ENCODE measurements at places on chromosomes 16 and 17.

- DNase-seq, result no peak
Measured at GRCh38 chr17:8447799-8448198, 12.1 kb downstream of the NDEL1 start.

DNA sequence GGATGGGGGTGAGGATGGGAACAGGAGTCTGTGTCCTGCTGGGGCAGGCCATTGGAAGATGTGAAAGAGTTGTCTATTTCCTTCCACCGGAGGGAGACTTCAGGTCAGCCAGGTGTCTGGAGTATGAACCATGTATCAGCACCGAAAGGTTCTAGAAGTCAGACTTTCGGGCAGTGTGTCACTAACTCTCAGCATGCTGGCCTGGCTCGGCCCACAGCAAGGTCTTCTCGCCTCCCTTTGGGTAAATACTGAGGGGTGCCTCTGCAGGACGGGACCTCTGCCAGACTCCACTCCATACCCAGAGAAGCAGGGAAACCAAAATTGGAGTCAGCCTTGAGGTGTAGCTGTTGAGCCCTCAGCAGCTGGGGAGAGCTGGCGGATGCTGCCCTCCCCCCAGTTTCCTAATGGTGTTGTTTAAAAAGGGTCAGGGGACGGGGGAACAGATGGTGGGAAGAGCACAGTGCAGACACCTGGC lies 507 bp downstream of the CIITA start:
- no peak for DNase-seq

DNA sequence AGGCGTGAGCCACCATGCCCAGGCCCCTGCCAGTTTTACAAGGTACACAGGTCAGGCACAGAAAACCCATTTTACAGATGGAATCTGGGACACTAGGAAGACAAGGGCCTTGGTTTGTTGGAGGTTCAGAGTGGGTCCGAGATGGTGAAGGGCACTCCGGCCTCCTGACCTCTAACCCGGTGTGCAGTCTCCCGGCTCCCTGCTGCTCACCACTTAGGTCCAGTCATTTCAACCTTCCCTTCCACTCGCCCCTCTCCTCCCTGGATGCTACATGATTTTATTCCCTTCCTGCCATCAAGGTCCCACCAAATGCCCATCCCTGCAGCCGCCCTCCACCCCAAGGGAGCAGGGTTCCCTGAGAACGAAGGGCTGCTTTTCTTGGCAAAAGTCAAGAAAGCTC lies 8.7 kb downstream of the ITGAX start:
- no peak for DNase-seq

- DNase-seq, result no peak
Measured at GRCh38 chr16:67932462-67932840, 789 bp upstream of the CTRL start.

DNA sequence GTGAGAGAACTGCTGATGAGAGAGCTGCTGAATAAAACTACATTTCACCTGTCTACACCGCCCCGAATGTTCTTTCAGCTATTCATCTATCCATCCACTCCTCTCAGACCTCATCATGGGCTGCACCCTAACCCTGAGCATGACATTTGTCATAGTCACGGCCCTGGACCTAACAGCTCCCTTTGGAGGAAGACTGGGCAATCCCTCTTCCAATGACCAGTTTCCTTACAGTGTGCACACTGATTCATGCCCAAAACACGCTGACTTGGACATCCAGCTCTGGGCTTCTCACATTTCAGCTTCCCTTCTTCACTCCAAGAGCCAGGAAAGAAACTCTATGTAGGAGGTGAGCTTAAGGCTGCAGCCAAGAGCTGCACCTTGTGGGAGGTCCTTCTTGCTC lies 41.8 kb upstream of the ARL4D start:
- no peak for DNase-seq

GRCh38 chr16:86200722-86201121 lies 301.8 kb downstream of the IRF8 start:
- DNase-seq, result no peak

GRCh38 chr17:72922219-72922618 lies 170.3 kb downstream of the SLC39A11 start:
- DNase-seq, result no peak

GRCh38 chr17:4482338-4483011 lies 16.2 kb upstream of the SPNS2 start:
- DNase-seq, result no peak

DNA sequence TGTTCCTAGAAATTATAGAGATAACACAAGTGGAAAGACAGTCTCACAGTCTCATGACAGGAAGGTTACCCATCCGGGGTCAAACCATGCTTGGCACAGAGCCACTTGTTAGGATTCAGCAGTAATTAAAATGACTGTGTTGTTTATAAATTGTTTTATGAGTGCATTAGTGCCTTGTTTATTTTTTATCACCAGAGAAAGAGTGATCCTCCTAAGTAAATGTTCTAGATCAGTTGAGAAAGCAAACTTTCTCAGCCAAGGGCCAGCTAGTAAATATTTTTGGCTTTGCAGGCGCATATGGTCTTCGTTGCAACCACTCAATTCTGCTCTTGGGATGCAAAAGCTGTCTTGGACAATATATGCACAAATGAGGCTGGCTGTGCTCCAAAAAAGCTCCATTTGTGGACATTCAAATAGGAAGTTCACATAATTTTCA lies 253.9 kb upstream of the CACNG5 start:
- no peak for DNase-seq

- DNase-seq, result no peak
Measured at GRCh38 chr16:89444728-89445127, 45.6 kb downstream of the ANKRD11 start.

- DNase-seq, result no peak
Measured at GRCh38 chr16:21598206-21598605, 1.2 kb upstream of the METTL9 start.

GRCh38 chr17:1108765-1109605 lies 70.8 kb downstream of the ABR start:
- peak; percentile 40 for DNase-seq

DNA sequence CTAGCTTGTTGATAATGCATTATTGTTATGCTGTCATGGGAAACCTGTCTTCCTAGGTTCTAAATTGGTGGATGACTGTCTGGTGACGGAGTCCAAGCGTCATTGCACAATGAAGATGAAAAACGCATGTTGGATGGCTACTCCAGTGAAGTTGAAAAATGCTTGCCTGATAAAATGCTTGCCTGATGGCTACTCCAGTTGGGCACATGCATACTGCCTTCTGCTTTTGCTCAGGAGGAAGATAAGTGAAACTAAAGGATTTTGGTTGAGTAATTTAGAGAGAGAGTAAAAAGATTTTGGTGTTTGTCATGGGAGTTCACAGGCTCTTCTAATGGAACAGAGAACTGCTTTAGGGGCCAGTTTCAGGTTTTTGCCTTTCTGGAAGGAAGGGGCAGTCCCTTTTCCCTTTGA lies 118.6 kb downstream of the PRKCA start:
- no peak for DNase-seq

- DNase-seq, result no peak
Measured at GRCh38 chr17:33521784-33522183, 228.7 kb upstream of the ASIC2 start.

DNA sequence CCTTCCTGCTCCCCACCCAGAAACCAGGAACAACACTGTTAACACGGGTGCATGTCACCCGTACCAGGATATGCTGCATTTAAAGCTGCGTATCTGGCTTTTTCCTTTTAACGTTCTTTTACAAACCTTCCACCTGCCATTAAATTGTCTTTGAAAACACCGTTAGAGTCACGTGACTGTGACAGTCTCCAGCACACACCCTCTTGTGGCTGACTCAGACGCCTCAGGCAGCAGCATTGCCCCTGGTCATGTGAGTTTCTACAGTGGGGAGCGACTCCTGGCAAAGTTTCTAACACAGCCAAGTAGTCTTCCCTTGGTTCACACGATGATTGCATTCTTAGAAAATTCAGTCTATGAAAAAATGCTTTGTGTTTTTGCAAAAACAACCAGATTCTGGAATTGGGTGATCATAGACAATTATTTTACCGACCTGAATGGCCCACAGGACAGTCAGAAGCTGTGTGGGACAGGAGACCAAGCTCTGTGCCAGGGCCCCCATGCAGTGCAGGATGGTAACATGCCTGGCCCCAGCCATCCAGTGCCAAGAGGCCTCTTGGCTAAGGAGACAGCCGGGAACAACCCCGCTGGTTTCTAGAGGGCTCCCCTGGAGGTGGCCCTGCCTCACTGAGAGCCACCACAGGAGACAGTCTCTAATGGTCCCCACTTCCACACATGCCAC lies 199.1 kb downstream of the KATNIP start:
- DNase-seq, result peak; percentile 3

DNA sequence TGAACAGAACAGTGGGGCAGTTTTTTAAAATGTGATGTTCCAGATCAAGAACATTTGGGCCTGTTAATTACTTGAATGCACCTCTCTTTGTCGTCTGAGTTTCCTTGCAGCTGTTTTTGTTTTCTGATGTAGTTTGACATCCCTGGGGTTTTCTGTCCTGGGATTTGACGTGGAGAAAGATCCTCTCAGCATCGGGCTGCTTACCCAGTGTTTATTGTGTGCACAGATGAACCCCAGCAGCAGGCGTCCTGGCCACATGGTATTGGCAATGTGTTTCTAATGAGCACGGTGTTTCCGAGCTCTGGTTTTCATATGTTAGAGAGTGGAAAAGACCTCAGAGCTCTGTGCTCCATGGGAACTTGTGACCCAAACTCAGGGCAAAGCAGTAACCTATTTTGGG lies 191.1 kb upstream of the IRX3 start:
- DNase-seq, result no peak

DNA sequence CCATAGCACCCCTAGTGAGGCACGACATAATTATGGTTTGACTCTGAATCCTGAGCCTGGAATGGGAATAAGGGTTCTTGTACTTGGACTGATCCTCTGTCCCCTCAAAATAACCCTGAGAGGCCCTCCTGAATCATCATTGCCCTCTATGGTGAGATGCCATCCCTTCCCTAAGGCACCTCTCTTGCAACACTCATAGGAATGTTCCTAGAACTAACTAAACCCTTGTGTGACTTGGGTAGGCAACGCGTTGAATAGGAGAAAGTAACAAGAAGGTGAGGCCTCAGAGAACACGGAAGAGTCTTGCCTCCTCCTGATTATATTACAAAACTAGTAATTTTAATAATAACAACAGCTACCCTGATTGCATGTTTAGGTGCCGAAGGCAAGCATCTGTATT lies 189.1 kb upstream of the ANKFN1 start:
- DNase-seq, result no peak

GRCh38 chr16:53631236-53632025 lies 72.2 kb downstream of the RPGRIP1L start:
- DNase-seq, result no peak

- no peak for DNase-seq
Measured at GRCh38 chr16:85998171-85998867, 99.4 kb downstream of the IRF8 start.

DNA sequence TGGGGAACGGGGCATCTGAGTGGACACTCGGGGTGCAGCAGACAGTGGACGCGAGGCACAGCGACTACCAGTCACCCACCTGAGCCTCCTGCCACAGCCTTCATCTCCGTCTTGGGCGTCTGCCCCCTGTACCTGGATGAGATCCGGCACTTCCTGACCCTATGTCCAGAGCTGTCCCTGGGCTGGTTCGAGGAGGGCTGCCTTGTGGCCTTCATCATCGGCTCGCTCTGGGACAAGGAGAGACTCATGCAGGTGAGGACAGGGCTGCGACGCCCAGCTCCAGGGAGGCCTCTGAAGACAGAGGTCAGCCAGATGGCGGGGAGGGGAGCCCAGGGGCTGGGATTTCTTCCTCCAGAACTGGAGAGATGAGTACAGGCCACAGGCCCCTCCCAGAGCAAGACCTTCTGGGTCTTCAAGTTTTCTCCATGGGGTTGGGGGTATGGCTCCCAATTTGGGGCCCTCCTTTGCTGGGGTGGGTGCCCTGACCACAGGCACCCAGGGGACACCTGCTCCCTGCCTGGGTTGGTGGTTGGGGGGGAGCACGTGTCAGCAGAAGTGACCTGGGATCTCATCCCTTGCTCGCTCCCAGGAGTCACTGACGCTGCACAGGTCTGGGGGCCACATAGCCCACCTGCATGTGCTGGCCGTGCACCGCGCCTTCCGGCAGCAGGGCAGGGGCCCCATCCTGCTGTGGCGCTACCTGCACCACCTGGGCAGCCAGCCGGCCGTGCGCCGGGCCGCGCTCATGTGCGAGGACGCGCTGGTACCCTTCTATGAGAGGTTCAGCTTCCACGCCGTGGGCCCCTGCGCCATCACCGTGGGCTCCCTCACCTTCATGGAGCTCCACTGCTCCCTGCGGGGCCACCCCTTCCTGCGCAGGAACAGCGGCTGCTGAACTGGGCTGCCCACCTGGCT lies 1.9 kb downstream of the AANAT start:
- DNase-seq, result no peak

- DNase-seq, result no peak
Measured at GRCh38 chr17:41676058-41676419, 12.6 kb upstream of the EIF1 start.

DNA sequence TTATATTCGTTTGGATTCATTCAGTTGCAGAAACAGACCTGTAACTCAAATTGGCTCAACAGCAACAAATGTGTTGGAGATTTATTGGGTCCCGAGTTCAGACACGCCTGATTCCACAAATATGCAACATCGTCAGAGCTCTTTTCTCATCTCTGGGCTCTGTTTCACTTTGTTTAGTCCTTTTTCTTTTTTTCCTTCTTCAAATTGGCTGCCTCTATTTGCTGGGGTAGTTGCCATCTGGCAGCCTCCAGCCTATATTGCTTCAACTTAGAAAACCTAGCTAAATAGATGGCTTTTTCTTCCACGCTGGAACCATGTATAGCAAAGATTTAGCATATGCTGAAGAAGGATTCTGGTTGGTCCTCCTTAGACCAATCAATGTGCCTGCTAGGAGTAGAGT lies 398.5 kb downstream of the RBFOX1 start:
- no peak for DNase-seq

DNA sequence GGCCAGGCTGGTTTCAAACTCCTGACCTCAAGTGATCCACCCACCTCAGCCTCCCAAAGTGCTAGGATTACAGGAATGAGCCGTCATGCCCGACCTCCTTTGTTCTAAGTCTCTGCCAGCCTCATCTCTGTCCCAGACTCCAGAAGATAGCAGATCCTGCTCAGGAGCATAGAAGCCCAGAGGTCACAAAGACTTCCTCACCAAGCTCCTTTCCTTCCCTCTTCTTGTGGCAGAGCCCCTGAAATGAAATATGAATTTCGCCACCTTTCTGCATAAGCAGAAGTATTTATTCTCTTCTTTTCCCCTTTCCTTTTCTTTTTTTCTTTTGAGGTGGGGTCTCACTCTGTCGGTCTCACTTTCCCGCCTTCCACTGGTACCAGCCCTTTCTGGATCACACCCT lies 11.5 kb upstream of the PIPOX start:
- no peak for DNase-seq

DNA sequence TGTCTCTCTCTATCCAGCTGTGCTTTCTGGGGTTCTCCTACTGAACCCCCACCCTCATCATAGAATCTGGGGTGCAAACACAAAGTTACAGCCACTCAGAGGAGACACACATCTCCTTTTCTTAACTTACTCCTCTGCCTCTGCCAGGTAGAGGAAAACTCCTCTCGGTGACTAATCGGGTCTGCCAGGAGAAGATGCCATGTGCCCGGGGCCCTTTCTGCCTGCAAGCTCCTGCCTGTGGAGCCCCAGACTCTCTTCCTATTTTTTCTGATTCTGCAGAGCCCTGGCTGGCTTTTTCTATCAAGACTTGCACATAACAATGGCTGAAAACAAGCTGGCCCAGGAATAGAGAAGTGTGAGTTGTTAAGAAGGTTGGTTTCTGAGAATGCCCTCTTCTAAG lies 10.4 kb downstream of the SLC6A4 start:
- no peak for DNase-seq
